ENCODE measurements at places on chromosomes 4 and X.

- no peak for DNase-seq
Observed at GRCh38 chr4:26583538-26583864, 383 bp upstream of the TBC1D19 start.

DNA sequence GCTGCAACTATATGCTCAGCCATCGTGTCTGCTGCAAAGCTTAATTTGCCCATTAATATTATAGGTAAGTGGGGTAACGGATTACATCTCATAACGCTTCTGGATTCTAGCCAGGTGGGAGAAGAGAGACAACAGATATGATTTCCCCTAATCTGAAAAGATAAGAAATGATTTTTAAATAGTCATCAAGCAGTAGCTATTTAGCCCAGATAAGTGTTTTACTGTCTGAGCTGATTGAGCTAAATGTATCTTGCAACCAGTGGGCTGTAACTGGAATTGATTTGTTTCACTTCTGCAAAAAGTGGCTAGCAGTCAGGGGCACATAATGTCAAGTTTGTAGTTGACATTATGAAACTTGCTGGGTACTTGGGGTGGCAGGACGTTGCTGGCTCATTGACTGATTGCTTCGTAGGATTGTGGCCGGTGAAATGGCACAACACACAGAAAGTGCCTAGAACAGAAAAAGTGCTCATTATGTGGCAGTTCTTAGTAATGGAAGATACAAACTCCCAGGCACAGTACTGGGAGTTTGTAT is 18.5 kb downstream of the LAP3 start:
- DNase-seq: no peak

DNA sequence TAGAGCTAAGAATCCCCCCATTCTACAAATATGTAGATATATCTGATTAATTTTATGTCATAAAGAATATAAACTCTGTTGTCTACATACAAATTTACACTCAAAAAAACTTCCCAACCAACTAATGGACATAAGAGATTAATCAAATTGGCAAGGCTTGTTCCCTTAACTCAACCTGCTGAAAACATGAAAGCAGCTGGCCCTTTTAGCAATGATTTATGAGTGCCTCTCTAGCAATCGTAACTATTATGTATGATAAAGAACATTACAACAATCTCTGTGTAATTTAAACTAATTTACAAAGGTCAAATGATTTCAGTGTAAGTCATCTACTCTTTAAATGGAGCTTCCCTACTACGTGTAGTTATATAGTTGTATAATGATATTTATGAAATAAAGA is 83.1 kb upstream of the FTHL17 start:
- no peak for DNase-seq

DNA sequence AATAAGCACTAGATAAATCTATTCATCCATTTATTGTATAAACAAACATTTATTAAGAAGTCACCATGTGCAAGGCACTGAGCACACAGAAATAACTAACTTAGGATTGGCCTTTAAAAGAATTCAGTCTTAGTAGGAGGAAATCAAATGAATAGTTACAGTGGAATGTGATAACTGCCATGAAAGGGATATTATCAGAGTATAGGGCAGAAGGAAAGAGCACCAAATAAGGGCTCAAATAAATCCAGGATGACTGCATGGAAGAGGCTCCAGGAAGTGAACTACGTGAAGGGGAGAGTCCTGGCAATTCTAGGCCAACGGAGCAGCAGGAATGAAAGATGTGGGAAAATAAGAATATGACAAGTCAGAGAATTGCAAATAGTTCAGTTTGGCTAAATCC is 406.0 kb downstream of the INPP4B start:
- DNase-seq: no peak

- DNase-seq: no peak
Observed at GRCh38 chr4:34138385-34138784, 2105.9 kb downstream of the ARAP2 start.

GRCh38 chr4:127249767-127250108 is 383.0 kb upstream of the INTU start:
- no peak for DNase-seq

DNA sequence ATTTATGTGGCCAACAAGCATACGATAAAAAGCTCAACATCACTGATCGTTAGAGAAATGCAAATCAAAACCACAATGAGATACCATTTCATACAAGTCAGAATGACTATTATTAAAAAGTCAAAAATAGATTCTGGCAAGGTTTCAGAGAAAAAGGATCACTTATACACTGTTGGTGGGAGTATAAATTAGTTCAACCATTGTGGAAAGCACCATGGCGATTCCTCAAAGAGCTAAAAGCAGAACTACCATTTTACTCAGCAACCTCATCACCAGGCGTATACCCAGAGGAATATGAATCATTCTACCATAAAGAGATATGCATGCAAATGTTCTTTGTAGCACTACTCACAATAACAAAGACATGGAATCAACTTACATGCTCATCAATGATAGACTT is 478.7 kb upstream of the GALNTL6 start:
- no peak for DNase-seq
